Neuronal stem cell (in vitro differentiated cells): ENCODE measurements at places on chromosomes 12 and 14.

DNA sequence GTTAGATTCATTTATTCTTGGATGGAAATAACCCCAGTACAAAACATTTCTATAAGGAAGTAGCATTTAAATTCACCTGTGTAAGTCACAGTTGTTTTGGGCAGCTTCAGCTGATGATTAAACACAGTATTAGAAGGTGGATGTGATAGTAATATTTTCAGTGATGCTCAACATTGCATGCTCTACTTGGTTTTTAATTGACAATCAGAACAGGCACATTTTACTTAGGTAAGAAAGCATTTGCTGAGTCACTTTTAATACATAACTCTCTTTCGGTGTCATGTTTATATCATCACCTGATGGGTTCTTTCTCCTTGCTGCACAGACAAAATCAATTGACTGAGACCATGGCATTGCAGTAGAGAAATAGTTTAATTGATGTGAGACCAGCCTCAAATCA lies 80.7 kb downstream of the CMAS start:
- H3K4me3 ChIP-seq, result no peak overlapping the region
- DNase-seq, result no peak
- no peaks in the 10 kb centered on the region for H3K4me1 ChIP-seq
- H3K27me3 ChIP-seq, result no peaks in the 10 kb centered on the region

DNA sequence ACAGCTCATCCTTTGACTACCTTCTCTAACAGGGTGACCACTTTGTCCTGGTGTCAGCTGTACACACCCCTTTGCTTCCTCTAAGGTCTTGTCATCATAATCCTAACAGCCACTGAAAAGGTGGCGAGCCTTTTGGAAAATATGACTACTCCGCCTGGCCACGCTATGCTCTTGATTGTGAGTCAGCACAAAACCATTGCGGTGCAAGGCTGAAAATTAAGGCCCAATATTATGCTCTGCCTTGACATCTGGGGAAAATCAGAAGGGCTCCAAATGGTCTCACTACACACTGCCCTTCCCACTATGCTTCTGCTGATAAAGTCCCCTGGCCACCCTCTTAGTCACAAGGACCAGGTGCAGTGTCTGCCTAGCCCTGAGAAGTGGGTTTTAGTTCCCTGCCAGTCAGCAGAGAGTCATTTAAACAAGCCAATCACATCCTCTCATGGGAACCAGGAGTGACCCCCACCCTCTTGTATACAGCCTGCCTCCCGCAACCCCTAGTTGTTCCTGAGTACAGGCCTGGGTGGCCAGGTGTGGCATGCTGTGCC lies 34.3 kb downstream of the FGD6 start:
- no peak overlapping the region for H3K27ac ChIP-seq
- H3K36me3 ChIP-seq, result peaks cover 20% of the 10 kb centered on the region
- DNase-seq, result no peak

DNA sequence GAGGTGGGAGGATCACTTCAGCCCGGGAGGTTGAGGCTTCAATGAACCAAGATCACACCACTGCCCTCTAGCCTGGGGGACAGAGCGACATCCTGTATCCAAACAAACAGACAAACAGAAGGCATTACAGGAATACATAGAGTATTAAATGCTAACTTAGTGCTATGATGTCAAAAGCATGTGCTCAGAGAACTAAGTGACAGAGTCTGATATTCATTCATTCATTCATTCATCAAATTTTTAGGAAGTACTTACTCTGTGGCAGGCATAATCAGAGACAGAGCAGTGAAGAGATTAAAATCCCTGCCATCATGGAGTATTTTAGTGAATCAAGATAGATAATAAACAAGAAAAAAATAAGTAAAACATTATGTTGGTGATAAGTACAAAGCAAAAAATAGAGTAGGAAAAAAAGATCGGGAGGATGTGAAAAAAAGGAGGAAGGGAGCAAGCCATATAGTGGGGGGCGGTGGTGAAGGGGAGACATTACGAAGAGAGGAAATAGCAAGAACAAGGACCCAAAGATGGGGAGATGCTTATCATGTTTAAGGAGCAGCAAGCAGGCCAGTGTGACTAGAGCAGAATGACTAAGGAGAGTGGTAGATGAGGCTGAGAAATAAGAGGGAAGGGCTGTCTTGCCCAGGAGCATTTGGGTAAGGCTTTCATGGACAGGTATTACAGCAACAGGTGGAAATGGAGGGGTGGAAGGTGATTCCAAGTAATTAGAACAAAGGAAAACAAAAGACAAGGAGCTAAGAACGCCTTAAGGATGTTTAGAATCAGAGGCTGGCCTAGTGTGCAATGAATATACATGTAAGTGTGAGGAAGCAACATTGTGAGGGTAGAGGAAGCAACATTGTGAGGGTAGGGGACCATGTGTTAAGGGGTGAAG lies 2.8 kb downstream of the MAP4K5 start:
- H3K27ac ChIP-seq, result no peak overlapping the region
- peaks cover 3% of the 10 kb centered on the region for H3K4me1 ChIP-seq
- H3K27me3 ChIP-seq, result no peaks in the 10 kb centered on the region
- H3K36me3 ChIP-seq, result no peaks in the 10 kb centered on the region

- peak; percentile 70 for DNase-seq
- no peak overlapping the region for H3K4me3 ChIP-seq
- no peaks in the 10 kb centered on the region for H3K36me3 ChIP-seq
- H3K4me1 ChIP-seq, result no peaks in the 10 kb centered on the region
- no peak overlapping the region for H3K27ac ChIP-seq
- no peaks in the 10 kb centered on the region for H3K27me3 ChIP-seq
Measured at GRCh38 chr12:111396726-111397445, 8.8 kb upstream of the SH2B3 start.

DNA sequence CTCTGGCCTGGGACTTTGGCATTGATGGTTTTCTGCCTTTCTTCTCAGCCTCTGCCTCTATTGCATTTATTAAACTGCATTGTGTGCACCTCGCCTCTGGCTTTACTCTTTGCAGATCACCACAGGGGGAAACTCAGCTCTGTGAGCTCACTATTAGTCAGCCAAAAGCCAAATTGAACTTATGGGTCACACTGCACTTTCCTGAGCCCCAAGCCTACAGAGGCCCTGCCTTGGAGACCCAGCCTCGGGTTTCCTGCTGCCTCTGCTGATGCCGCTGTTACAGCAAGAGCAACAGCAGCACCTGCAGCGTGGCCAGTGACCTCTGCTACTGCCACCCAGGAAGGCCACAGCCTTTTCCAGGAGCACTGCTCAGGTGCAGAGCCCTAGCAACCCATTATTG lies 122.5 kb downstream of the DAD1 start:
- DNase-seq, result no peak
- H3K27me3 ChIP-seq, result no peaks in the 10 kb centered on the region
- H3K4me3 ChIP-seq, result no peak overlapping the region
- H3K27ac ChIP-seq, result no peak overlapping the region
- peaks cover 8% of the 10 kb centered on the region for H3K4me1 ChIP-seq
- no peaks in the 10 kb centered on the region for H3K36me3 ChIP-seq

DNA sequence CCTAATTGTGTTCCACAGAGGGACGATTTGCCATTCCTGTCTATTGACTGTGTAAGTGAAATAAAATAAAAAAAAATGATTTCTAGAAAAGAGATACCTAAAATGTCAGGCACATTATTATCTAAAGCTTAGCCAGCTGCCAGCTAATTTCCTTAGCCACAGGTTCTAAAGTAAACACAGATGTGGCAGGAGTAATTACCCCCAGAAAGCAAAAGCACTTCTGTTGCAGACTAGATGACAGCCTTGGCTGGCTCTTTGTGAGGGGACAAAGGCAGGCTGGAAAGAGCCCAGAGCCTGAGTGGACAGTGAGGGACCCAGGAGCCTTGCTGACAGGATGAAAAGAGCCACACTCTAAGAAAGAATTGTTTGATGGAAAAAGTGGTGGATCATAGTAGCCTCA lies 418.1 kb downstream of the LRIG3 start:
- H3K27ac ChIP-seq, result no peak overlapping the region
- peak; percentile 61 for DNase-seq
- H3K27me3 ChIP-seq, result no peaks in the 10 kb centered on the region
- H3K4me3 ChIP-seq, result no peak overlapping the region

DNA sequence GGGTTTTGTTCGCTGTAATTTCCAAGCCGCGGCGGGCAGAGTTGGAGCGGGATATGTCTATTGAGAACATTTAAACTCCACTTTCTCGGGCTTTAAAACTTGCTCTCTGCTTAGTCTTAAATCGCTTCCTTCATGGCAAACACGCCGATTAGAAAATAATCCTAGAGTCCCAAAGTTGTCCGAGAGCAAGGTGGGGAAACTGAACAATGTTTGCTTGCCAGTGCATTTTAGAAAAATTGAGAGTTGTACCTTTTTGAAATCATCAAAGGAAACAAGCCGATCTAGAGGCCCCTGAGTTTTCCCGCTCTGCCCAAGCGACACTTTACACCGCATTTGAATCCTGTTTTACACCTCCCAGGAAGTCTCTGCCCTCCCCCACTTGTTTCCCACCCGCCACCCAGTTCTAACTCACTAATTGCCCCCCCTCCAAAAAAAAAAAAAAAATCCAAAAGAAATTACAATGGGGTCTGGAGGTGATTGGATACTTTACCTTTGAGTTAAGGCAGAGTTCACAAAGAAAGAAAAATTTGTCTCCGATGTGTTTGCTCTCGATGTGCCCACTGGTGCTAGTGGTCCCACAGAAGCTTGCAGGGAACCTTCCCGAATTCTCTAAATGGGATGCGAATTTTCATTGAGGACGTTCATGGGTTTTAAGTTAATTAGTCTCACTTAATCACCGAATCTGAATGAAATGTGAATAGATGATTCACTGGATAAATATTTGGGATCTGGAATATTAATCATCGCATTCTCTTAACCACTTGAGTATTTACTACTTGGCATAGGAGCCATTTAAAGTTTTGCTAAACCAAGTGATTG lies 2.3 kb downstream of the HMGA2 start:
- peak overlapping the region; percentile 99 for H3K27ac ChIP-seq
- peaks cover 33% of the 10 kb centered on the region for H3K36me3 ChIP-seq
- peak overlapping the region; percentile 99 for H3K4me3 ChIP-seq
- H3K27me3 ChIP-seq, result no peaks in the 10 kb centered on the region
- DNase-seq, result no peak

DNA sequence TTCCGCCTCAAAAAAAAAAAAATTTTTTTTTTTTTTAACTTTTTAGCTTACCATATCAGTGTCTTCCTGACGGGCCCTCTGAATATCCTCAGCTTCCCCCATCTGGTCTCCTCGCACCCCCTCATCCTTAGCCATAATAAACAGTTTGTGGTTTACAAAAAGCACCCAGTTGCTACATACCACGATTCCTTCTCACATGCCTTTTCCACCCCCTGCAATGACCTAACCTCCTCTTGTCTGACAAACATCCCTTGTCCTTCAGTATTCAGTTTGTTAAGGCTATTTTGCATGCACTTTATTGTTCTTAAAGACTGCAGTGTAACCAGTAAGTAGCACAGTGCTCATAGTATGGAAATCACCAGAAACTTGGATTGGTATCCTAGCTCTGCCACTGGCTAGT lies 88.5 kb downstream of the PPM1H start:
- no peaks in the 10 kb centered on the region for H3K27me3 ChIP-seq
- no peak overlapping the region for H3K27ac ChIP-seq
- H3K4me1 ChIP-seq, result no peaks in the 10 kb centered on the region
- no peak for DNase-seq
- H3K4me3 ChIP-seq, result no peak overlapping the region

- no peaks in the 10 kb centered on the region for H3K4me1 ChIP-seq
- no peak overlapping the region for H3K27ac ChIP-seq
- H3K4me3 ChIP-seq, result no peak overlapping the region
- no peaks in the 10 kb centered on the region for H3K36me3 ChIP-seq
Measured at GRCh38 chr14:57018065-57018464, 207.8 kb upstream of the OTX2 start.

GRCh38 chr12:27303139-27304111 lies 29.2 kb upstream of the BMAL2 start:
- no peak for DNase-seq
- H3K4me1 ChIP-seq, result no peaks in the 10 kb centered on the region
- H3K27me3 ChIP-seq, result no peaks in the 10 kb centered on the region
- H3K27ac ChIP-seq, result peak overlapping the region; percentile 20
- peaks cover 87% of the 10 kb centered on the region for H3K36me3 ChIP-seq

DNA sequence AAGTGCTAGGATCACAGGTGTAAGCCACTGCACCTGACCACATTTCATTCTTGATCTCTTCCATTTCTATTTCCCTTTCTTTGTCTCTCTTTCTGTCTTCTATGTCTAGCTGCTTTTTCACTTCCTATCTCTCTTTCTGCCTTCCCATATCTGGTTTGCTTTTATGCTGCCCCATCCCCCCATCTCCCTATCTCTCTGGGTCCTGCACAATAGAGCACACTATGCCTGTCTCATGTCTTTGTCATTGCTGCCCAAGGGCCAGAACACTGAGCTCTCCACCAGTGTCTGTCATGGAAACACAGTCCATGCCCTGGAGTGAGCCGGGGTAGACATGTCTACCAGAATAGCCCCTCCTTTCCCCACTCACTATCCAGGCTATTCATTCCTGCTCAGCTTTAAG lies 12.3 kb upstream of the RARG start:
- H3K4me1 ChIP-seq, result peaks cover 11% of the 10 kb centered on the region
- no peak for DNase-seq
- H3K27ac ChIP-seq, result no peak overlapping the region
- H3K27me3 ChIP-seq, result peaks cover 8% of the 10 kb centered on the region
- H3K4me3 ChIP-seq, result no peak overlapping the region

DNA sequence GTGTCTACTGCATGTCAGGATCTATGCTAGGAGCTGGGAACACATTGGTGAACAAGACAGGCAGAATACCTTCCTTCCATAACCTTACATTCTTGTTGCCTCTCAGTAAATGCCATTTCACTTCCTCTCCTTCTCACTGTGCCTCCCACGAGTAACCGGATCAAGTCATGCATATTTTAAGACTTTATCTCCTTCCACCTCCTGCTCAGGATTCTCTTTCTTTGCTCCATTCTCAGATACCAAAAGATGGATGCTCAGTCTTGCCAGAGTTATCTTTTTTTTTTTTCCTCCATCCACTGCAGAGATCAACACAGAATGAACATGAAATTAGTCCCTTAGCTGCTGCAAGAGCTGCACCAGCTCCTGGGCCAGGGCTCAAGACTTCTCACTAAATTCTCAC lies 20.0 kb upstream of the APPL2 start:
- no peaks in the 10 kb centered on the region for H3K27me3 ChIP-seq
- H3K27ac ChIP-seq, result no peak overlapping the region
- DNase-seq, result no peak
- H3K4me1 ChIP-seq, result no peaks in the 10 kb centered on the region

DNA sequence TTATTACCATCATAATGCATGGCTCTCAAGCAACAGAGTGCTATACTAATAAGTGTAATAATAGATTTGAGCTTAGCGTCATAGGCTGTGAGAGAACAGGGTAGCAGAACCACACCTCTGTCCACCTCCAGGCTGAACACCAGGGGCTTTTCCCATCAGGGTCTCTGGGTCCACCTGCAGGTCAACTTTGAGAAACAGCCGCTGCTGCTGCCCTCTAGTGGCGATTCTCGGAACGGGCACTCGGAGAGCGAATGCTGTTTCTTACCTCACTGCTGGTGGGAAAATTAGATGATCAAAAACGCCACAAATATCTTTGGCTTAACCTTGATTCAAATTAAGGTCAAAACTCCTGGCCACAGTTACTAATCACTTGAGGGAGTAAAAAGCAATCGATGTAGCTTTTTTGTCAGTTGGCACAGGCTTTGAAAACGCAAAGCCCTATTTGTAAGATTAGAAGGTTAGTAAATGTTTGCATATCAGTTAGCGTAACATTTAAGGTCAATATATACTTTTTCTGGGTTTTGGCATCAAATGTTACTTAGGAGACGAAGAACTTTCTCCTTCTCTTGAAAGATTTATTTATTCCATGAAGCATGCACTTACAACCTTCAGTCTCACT lies 127.9 kb upstream of the TMEM132D start:
- H3K36me3 ChIP-seq, result no peaks in the 10 kb centered on the region
- H3K27ac ChIP-seq, result no peak overlapping the region
- no peak overlapping the region for H3K4me3 ChIP-seq
- H3K27me3 ChIP-seq, result peaks cover 11% of the 10 kb centered on the region
- peak; percentile 66 for DNase-seq
